ENCODE measurements at places on chromosomes 7 and 10.
A peak's percentile ranks its signal among the peaks of the same experiment; 100 is the strongest.

- no peak for DNase-seq
These were observed 44.7 kb downstream of the MGMT start for GRCh38 chr10:129511758-129512157.

- DNase-seq = no peak
These were observed 1.3 kb downstream of the SPRN start for GRCh38 chr10:133422807-133423771.

- no peak for DNase-seq
These were observed 1.5 kb downstream of the ABCB4 start for GRCh38 chr7:87473986-87474385.

DNA sequence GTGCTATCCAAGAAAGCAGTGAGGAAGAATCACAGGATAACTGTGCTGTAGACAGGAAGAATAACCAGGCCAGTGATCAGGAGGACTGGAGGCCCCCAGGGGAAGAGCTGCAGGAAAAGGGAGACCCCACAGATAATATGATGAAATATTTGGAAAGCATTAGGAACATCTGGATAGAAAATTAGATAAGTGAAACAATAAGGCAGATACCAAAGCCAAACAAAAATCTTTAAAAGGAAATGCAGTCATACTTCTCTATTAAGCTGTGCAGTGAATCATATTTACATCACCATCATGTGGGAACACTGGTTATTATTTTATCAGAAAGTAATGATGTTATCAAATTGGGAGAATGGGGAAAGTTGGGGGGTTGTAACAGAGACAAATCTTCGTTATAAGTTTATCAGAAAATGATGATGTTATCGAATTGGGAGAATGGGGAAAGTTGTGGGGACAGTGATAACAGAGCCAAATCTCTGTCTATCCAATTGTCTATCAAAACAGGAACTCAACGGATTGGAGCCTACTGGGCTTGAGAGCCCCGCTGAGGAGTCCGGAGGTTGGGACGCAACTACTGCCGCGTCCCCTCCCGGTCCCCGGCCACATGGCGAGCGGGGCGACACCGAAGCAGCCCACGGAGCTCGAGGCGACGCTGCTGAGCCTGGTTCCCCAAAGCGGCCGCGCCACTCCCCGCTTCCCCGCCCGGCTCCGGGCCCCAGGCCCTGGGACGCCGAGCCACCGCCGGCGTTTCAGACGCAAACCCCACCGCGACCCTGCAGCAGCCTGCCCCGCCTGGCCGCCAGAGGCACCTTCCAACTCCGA lies 14.0 kb upstream of the RALA start:
- peak; percentile 11 for DNase-seq

Measured in activated naive CD4-positive, alpha-beta T cell (primary cell).